Posterior cingulate gyrus (tissue), 11 donors: ENCODE measurements at places on chromosomes 2 and 18.

DNA sequence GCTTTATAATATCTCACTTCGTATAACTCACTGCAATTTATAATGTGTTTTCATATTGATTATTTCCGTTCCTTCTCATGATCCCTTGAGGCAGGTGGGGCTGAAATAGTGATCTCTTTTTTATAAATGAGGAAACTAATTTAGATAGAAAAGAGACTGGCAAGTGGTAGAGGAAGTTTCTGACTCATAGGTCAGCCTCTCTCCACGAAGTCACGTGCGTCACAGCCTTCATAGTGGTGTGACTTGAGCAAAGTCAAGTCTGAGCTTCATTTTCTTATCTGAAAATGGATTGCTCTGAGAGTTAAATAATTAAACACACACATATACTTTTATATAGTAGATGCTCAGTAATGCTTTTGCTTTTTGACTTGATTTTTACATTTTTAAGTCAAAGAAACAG lies 19.9 kb downstream of the ABCG5 start:
- no peak for DNase-seq

DNA sequence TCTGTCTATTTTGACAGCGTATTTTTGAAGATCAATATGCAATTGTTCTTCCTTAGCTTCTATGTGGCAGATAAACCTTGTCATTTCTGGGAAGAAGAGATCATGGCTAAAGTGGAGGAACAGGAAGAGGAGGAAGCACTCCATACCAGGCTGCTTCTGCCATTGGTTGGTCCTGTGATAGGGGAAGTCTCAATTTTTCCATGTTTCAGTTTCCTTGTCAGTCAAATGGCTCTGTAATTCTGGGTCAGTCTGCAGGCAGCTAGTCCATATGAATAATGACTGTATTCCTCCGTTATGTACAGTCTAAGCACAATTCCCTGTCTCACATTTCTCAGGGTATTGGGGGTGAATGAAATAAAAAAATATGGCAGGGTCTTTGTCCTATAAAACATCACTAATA lies 277.6 kb upstream of the CXCR4 start:
- no peak for DNase-seq

DNA sequence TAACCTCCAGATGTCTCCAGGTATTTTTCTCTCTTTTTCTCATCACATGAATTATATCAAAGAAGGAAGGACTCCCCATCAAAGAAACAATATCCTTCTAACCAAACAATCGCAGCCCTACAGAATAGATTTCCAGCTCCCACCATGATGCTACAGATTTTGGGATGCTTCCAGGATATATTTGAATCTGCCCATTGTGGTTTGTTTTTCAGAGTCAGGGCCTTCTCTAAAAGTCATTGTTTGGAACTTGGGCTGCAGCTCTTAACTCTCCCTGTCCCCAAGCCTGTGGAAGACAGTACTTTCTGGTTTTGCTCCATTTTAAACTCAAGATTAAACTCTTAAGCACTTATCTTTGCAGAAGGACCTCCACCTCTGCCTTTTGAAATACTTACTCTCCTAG lies 223.2 kb downstream of the PMAIP1 start:
- no peak for DNase-seq

DNA sequence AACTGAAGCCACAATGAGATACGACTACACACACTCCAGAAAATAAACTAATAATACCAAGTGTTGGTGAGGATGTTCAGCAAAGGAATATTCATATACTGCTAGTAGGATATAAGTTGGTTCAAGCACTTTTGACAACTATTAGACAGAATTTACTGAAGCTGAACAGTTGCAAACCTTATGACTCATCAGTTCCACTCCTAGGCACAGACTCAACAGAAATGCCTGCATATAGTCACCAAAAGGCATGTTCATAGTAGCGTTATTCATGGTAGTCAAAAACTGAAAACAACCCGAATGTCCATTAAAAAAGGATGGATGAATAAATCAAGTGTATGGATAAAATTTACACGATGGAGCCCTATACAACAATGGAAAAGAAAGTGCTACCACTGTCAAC lies 232.0 kb downstream of the ANAPC1 start:
- no peak for DNase-seq

DNA sequence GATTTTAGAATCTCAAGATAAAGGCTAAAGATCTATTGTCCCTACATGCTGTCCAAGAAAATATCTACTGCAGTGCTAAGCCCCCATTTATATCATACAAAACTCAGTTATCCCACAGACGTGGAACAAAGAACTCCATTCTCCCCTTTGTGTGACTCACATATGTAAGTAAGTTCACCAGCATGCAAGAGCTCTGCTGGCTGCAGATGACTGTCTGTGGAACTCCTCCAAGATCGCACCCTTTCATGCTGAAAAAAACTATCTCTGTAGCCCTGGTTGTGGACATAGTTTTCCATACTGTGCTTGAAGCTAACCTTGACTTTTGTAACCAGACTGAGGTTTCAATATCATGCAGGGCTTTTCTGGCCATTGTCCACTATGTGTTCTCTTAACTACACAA lies 207.1 kb downstream of the ZNF521 start:
- DNase-seq: no peak

- DNase-seq: no peak
Observed at GRCh38 chr2:80054346-80054675, 250.2 kb downstream of the LRRTM1 start.

DNA sequence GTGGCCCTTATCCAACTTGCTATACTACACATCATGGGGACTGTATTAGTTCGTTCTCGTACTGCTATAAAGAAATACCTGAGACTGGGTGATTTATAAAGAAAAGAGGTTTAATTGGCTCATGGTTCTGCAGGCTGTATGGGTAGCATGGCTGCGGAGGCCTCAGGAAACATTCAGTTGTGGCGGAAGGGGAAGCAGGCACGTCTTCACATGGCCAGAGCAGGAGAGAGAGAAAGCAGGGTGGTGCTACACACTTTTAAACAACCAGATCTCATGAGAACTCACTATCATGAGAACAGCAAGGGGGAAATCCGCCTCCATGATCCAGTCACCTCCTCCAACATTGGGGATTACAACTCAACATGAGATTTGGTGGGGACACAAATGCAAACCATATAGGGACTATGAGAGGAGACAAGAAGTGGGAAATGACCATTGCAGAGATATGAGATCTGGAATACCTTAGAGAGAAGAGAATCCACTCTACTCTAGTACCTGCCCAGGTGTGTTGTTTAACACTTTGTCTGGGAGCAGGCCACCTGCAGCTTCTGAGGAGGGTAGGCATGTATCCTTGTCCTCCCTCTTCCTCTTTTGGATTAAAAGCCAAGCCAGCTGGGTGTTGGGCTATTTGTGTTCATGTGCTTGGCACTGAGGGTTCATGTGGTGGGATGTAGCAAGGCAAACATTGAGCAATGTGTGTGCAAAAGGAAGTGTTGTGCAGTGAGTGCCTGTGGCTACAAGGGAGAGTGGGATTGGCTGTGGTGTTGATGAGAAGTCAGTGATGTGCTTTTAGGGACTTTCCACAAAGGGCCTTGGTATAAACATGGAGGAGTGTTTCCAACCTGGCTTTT lies 22.8 kb downstream of the TTLL4 start:
- DNase-seq: no peak

DNA sequence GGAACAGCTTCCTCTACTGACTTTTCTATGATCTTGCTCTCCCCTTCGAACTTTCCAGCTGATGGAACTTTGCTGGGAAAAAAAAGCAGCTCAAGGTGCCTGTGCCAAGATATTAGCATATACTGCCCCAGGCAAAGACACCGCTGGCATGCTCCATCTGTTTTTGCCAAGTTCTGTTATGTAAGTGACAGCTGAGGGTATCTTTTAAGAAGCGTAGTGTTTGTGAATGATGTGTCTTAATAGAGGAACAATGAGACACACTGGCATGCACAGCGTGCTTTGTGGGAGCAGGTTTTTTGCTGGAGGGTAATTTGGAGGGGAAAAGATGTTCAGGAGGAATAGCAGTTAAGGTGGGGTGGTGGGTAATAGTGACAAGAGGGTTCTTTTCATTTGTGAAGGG lies 47.8 kb downstream of the SLC4A3 start:
- no peak for DNase-seq

- no peak for DNase-seq
Observed at GRCh38 chr2:12211326-12212175, 465.1 kb downstream of the LPIN1 start.

DNA sequence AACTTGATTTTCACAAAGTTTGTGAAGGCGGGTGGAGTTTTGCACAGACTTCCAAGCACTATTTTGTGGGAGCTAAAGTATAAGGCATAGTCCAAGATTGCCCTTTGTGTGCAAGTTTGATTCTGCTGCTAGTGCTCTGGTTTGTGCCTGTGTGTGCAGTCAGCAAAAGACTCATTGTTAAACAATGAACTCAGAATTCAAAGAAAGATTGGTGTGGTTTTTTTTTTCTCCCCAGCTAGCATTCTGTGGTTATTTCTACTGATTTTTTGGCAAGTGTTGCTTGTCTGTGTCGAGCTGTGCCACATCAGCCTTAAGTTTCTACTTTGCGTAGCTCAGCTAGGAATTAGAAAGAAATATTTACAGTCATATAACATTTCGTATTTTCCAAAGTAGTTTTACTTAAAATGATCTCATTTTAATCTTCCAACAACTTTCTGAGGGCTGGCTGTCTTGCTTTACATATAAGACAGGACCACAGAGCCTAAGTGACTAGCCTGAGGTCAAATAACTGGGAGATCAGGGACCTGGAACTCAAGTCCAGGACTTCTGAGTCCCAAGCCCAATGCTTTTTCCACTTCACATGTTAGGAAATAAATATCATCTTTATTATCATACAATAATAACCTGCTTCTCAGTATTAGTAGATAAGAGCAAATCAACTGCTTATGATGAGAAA lies 69.8 kb downstream of the BABAM2 start:
- no peak for DNase-seq

DNA sequence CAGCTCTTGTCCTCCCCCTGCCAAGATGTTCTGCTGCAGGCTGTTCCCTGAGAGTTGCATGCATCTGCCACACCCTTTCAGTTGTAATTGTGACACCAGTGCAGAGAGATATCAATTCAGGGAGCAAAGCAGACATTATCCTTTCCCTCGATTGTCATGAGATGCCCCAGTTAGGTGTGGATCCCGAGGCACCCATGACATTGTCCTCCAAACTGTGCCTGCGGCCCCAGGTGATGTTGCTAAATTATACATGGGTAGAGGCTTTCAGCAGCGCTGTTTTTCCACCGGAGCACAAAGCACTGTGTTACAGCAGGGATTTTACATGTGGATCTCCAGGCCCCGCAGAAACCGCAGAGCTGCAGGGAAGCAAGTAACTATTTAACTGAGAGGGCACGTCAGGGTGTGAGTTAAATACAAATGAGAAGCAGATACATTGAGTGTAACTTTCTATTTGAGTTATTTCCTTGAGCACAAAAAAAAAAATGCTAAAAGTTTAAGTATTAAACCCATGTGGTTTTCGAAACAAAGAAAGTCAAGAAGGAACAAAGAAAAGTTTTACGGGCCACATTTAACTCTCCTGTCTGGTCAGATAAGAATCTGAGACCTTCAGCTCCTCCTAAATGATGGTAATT lies 90.3 kb upstream of the BCL2L11 start:
- no peak for DNase-seq

GRCh38 chr2:134479696-134480330 lies 225.9 kb downstream of the MGAT5 start:
- no peak for DNase-seq

DNA sequence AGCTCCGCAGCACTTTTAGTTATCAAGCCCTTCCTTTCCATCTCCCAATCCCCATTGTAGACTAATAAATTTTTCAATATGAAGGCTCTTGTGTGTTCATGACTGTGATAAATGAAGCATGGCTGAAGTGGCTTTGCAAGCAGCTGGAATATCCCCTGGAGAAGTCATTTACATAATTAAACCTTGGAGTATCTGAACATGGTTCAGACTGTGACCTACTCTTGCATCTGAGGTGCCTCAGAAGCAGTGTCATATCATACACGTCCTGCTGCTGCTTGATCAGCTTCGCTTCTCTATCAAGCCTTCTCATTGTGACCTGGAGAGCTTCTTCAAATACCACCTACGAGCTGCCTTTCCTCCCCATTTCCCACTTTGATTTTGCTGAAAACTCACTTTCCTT lies 48.4 kb upstream of the ZNF397 start:
- DNase-seq: no peak

DNA sequence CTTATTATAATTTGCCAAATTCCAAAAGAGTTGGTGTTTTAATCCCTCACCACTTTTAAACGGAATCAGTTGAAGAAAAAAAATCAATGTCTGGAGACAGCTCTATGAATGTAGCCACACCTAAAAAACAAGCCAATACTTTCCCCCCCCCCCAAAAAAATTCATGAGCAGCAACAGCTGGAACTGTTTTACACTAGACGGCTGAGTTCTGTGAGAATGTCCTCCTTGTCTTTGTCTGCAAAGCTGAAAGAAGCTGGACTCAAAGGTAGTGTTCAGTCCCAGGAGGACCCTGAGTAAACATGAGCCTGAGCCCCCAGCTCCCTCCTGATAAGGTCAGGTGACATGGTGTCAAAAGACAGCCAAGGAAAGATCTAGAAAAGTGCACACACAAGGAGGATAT lies 68.2 kb downstream of the ZNF521 start:
- DNase-seq: no peak
